ENCODE measurements at places on chromosomes 12 and 14.

DNA sequence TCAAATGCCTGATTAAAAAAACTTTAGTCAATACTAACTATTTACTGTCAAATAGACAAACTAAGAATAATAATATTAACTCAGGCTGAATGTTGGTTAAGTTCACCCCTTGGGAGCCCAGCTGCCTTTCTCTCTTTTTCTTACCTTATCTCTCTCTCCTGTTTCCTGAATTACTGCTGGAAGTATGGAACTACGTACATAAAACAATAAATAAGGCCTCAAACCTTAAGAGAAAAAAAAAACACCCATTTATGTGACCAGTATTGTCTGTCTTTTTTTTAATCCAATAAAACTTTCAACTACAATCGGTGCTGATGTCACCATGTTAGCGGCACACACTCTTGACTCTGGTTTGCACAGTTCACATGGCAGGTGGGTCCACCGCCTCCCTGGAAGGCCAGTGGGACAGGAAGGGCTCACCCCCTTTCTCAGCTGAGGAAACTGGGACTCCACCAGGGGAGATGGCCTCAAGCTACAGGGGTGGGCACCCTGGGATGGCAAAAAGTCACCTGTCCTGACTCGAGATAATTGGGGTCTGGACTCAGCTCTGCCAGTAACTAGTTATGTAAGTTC, 21.3 kb downstream of the BCL11B start:
- no peak for DNase-seq

GRCh38 chr12:77745624-77746023, 85.1 kb upstream of the NAV3 start:
- DNase-seq = no peak

DNA sequence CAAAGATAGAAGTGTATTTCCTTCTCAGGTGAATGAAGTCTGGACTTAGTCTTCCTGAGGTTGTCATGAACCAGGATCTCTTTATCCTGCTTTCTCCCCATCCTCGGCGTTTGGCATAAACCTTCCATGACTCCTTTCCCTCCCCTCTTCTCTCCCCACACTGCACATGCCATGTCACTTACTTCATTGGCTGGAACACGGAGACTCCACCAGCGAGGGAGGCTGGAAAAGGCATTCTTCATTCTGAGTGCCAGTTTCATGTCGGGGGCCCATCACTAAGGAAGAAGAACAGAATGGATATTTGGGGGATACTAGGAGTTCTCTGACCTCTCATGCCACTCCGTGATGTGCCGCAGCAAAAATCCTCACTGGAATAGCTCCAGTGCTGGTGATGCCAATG, 105.6 kb downstream of the VCPKMT start:
- no peak for DNase-seq

- peak; percentile 56 for DNase-seq
Observed at GRCh38 chr12:124734224-124734788, 129.4 kb downstream of the SCARB1 start.

DNA sequence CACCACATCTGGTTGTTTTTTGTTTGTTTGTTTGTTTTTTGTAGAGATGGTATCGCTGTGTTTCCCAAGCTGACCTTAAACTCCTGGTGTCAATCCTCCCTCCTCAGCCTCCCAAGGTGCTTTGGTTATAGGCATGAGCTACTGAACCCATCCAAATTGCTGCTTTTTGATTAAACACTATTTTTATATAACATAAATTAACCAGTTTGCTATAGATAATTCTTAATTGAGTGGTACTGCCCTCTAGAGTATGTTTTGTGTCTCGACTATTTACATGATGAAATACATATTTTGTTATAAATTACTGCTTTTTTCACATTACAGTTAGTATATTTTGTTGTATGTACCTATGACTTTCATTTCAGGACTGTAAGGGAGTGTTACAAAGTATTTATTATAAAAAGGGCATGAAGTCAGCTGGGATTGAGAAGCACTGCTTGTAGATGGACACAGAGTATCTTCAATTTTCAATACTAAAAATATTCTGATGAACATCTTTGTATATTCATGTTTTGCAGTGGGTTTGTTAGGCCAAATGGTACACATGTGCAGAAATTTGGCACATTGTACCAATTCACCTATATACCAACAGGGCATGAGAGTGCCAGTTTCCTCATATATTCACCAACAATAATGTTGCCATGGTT, 14.9 kb upstream of the SCAF11 start:
- DNase-seq = no peak

DNA sequence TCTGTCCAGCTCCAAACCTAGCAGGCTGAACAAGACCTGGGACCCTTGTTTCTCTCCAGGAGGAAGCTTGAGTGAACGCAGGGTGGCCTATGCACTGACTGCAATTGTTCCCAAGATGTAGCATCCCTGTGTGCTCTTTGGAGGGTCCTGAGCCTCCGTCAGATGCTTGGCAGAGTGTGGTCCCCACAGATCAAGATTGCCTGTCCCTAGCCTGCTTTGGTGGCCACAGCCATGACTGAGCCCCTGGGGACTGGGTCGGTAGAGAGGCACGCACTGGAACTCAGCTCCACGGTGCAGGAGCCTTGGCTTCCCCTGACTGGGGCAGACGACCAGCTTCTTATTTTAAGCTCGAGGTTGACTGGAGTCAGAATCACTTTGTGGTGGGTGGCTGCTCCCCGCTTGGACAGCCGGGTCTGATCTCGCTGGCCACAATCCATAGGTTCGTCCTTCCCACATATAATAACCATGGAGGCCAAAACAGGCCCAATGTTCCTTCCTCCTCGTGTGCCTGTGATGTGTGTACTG, 97.8 kb downstream of the LGMN start:
- no peak for DNase-seq

DNA sequence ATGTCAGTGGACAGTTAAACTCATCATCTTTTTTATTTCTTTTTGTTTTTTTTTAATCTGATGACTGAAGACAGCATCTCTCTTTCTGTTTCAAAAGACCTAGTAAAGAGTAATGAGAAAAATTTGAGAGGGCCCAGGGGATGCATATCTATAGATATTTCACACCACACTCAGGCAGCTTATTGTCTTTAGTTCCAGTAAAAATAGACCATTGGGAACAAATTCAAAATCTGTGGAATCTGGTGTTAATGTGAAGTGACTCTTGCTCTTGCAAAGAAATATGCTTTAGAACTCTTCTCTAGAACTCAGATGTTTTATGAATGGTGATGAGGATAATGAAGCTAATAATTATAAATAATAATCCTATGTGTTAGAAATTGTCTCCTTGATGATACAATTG, 214.5 kb upstream of the ATP2B1 start:
- no peak for DNase-seq

DNA sequence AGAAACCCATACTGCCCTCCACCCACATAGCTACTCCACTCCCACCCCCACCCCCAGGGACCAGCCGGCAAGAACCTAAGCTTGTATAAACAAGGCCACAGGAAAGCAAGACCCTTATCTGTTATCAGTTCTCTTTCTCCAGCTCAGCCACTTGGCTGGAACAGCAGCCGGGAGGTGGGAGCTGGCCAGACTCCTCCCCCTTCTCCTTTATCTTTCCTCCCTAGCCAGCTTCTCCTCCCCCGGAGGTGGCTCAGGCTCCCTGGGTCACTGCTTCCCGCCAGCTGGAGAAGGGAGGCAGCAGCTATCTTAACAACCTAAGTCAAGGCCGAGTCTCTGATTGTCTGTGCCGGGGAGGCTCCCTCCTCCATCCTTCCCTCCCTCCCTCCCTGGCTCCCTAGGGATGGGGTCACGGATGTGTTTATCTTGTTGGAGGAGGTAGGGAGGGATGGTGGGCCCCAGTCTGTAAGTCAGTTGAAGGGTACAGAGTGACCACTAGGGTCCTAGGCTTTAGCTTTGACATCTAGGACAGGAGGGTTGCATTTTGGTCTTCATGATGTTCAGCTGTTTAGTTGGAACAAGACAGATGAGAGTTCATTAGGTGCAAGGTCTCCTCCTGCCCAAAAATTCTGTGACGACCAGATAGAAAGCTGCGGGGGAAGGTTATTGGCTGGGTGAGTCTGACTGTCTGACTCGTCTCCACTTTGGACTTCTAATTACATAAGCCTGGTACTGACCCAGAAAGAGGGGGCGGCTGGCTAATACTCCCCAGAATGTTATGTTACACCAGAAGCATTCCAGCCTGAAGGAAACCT, 29.7 kb downstream of the ZFP36L1 start:
- no peak for DNase-seq

- no peak for DNase-seq
Observed at GRCh38 chr14:53491256-53491883, 338.2 kb upstream of the DDHD1 start.

DNA sequence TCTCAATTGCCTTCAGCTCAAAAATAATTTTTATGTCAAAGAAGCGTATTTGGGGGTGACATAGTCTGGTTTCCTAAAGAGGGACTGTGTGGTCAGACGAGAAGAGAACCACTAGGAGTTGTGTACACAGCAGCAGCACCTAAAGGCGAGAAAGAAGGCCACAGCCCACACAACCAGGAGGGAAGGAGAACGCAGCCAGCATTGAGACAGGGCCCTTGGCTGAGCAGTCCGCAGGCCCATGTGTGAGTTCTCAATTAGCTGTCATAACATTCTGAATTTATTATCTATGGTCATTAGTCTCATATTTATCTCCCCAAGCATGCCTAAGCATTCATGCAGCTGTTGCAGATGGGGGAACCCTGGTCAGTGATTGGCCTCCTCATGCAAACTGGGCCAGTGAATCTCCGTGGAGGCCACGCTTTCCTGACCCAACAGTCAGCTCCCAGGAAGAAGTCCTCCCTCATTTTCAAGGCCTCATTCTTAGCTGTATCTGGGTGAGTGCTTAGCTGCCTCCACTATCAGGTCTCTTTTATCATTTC, 81.2 kb upstream of the ATF7IP start:
- no peak for DNase-seq

- no peak for DNase-seq
Observed at GRCh38 chr14:66443785-66444184, 42.4 kb upstream of the CCDC196 start.

DNA sequence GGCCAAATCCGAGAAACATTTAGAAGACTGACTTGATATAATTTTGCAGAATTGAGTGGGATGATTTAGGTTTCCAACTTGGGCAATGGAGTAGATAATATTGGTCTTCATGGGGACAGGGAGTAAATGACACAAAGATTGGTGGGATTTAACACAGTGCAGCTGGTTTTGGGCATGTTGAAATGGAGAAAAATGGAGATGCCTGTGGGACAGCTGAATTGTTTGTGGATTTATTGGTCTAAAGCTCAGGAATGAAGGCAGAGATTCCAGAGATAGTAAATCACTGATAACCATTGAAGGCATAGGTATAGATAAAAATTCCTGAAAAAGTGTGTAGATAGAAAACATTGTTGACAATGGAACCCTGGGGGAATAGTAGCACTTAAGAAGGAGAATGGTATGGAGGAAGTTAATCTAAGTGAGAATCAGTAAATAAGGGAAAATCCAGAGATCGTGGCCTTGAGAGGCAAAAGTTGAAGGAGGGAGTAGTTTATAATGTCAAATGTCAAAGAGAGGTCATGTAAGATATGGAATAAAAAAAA, 120.9 kb upstream of the ATP2B1 start:
- DNase-seq = no peak

DNA sequence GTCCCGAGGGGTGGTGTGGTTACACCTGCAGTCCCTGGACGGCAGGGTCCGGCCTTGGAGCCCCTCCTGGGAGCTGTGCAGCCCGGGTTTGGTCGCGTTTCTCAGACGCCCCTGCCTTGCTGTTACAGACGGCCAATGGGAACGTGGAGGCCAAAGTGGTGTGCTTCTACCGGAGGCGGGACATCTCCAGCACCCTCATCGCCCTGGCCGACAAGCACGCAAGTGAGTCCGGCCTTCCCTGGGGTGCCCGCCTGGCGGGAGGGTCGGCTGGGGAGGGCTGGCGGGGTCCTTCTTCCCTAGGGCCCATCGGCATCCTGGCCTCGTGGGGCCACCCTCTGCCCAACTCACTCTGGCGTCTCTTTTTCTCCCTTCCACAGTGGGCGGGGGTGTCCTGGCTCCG, 25.7 kb downstream of the MTA1 start:
- no peak for DNase-seq

DNA sequence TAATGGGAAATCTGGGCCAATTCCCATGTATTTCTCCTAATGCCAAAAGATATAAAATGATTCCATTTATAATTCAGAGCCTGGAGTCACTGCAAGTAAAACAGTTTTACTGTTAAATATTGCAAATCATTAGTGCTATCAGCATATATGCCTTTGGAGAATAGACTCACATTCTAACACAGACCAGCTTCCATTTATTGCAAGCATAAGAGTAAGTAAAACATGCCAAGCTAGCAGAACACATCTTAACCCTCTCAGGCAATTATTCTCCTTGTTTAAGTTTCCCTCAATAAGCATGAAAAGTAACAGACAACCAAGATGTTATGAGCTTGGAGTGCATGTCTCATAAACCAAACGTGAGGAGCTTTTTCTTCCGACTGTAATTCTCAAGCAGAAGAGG, 173.9 kb upstream of the GRIP1 start:
- DNase-seq = no peak

GRCh38 chr12:6730169-6730568, 6.3 kb downstream of the COPS7A start:
- no peak for DNase-seq

- DNase-seq = no peak
Observed at GRCh38 chr14:38203929-38204718, 3.6 kb upstream of the SSTR1 start.

GRCh38 chr14:23916446-23916845, 37.1 kb upstream of the DHRS4 start:
- DNase-seq = no peak

DNA sequence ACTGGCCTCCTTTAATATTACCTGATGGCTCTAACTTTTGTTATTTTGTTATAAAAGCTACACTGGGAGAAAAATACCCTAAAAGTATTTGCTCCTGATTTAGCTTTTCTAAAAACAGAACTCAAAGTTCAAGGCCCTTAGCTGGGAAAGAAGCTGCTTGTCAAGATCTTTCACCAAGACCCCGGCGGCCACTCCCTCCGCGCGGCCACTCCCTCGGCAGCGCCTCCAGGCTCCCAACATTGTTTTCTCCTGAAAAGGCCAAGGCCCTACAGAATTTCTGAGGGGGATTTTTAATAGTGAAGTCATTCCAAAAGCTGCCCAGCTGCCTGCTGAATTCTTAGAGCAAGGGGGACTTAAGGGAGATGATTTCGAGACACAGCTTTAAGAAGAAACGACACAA, 96.4 kb downstream of the NTN4 start:
- DNase-seq = no peak

GRCh38 chr12:3157581-3158323, 80.6 kb downstream of the TSPAN9 start:
- no peak for DNase-seq

- DNase-seq = no peak
Observed at GRCh38 chr12:91608542-91608941, 425.9 kb upstream of the DCN start.

GRCh38 chr12:15155271-15155670, 65.9 kb downstream of the RERG start:
- DNase-seq = no peak

- no peak for DNase-seq
Observed at GRCh38 chr14:95226801-95227200, 69.5 kb upstream of the DICER1 start.

GRCh38 chr14:74468513-74468912, 24.6 kb downstream of the NPC2 start:
- DNase-seq = no peak

- no peak for DNase-seq
Observed at GRCh38 chr12:110039085-110039807, 9.1 kb downstream of the C12orf76 start.
